ENCODE measurements at places on chromosomes 2 and 18.
A peak's percentile ranks its signal among the peaks of the same experiment; 100 is the strongest.

DNA sequence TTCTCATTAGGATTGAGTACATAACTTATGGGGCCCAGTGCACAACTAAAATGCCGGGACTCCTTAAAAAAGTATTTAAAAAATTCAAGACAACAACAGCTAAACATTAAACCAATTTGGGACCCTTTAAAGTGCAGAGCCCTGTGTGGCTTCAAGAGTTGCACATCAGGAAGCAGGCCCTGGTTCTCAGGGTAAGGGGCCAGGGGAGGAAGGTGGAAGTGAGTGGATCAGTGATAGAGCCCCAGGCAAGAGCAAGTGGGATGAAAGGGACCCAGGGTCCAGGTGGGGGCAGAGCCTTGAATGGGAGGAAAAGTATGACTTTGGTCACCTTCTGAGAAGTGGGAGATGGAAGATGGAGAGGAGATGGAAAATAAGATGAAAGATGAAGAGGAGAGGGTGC is 2.3 kb upstream of the FHOD3 start:
- DNase-seq, result no peak

DNA sequence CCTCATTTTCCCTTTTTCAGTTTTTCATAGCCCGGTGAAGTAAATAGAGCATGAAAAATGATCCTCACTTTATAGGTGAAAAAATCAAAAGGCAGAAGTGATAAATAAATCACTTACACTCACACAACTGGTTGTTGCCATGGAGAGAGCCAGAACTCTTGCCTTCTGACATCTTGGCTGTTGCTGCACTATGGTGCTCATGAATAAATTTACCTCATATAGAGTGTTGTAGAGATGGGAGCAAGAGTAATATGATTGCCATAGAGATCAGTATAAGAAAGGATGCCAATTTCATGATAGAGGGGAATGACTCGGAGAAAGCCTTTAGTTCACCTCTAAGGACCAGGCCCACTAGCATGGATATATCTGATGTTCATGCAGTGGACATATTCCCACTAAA is 82.5 kb upstream of the TMEM178A start:
- no peak for DNase-seq

DNA sequence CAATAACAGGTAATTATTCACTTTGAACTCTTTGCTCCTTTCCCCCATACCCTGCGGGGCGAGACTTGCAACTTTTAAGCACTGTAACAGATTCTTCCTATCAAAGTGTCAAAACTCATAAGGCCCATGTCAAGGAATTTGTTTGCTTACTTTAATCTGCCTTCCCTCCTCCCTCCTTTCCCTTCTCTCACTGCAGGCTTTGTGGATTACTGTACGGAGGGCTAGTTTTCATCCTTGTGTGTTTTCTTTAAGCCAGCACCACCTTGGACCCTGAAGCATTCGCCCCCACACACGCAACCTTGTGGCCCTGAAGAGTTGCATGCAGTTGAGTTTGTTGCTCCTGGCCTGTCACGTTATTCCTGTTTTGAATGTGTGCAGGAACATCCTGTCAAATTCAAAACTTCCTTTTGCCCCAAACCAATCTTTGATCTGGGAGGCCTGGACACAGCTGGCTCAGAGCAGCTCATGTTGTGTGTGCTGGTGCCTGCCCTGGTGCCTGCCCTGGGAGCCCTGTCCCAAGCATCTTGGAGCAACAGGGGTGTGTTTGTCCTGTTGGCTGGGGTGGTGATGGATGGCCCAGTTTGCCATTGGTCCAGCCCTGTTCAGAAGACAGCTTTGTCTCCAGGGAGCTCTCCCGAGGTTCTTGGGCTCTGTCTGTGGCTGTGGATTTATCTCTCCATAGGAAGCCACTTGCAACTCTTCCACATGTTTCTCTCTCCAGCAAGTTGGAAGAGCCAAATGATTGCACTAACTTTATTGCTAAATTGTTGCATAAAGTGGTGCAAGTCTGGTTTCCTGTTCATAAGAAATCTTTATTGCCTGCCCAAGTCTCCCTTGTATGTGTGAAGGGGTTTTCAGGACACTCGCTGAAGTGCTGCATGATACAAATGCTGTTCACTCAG is 199.6 kb downstream of the VAPA start:
- DNase-seq, result peak; percentile 75

GRCh38 chr2:138514173-138514572 is 12.6 kb downstream of the SPOPL start:
- DNase-seq, result no peak

DNA sequence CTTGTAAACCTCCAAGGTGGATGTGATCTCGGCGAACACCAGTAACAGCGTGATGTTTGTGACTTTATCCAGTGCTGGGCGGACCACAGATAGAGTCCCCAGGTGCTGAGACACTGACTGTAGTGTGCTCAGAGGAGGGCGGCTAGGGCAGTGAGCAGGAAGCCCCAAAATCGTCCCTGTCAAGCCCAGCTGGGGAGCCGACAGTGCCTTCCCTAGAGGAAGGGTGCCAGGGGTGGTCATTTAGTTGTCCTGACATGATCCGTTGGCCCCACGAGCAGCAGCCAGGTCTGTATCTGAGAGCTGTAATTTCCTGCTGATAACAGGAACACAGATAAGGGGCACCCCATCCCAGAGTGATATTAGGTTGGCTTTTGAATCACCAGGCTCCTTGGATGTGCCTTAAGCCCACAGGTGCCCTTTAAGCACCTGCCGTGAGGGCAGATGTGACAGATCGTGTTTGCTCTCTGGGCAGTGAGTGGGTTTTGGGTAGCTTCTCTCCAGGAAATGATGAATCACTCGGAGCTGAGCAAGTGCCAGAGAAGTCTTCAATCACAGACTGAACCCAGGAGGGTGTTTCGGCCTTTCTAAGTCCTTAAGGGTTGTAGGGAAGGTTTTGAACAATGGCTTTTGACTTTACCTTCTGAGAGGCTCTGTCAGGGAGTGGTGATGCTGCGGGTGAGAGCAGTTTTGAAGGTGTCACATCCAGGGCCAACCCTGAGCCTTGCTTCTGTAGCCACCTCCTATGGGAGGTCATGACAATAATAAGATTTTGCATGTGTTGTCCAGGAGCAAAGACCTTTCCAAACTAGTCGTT is 7.7 kb downstream of the LPIN1 start:
- peak; percentile 44 for DNase-seq

DNA sequence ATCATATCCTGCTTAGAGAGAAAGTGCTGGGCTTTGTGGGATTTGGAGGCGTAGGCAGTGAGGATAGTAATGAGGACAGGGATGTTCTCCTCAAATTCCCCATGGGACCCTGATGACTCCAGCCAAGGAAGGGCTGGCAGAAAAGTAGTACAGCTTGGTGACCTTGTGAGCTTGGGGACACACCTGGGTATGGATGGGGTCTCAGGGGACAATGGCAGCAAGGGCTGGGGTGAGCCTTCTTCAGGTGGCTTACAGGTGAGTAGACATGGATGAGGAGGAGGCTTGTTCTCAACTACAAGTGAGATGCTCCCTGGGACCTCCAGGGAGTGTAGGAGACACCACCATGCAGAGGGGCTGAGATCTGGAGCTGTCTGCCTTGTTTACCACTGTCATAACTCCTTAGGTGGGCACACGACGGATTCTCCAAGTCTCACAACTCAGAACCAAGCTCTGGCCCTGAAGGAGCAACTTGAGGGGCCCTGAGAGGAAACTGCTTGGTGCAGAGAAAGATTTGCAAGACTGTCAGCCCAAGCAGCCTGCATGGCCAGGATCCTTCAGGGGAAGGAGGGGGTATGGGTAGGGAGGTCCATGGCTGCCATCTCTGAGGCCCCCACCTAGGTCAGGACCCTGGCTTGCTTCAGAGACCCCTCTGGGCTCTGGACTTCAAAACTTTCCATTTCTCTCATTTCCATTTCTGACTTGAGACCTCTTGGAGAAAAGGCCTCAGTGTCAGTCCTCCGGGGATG is 262.8 kb downstream of the DYSF start:
- DNase-seq, result no peak

DNA sequence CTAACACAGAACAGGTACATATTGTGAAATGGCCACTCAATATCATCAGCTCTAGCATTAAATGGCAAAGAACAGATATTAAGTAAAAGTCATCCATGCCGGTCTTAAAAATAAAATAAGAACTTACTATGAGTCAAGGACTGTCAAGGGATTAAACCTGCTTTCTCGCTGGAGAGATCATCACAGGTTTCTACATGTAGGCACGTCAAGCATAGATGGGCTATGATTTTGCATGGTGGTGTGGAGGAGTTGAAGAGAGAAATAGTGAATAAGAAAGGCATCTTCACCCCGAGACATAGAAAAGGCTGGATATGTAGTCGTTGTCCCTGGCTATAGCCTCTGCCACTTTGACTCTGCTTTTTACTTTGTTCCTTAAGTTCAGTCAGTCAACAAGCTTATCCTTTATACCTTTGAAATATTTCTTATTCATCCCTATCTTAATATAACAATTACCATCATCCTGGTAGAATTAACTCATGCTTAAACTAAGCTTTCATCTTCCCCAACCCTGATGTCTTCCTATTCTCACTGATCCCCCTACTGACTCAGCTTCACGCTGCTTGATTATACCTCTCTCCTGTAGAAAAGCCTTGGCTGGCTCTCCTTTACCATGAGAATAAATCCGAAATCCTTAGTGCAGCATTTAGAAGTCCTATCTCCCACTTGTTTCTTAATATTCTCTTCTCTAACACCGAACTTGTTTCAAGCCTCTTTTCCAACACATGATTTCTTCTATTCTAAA is 42.5 kb downstream of the DSC3 start:
- DNase-seq, result no peak

DNA sequence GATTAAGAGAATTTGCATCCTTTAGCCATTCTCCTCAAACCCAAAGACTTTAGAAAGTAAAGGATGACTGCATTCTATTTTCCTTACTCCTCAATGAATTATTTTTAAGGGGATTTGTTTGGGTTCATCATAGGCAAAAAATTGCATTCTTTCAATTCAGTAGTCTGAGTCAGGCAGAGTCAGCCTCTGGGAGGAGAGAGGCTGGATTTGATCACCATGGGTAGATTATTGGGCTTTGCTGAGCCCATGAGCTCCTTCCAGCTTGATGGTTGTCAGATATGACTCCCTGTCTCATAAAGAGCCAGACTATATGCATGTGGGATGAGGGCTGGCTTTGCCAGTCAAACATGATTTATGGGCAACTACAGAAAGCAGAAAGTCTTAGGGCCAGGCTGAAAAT is 101.2 kb downstream of the KCNS3 start:
- no peak for DNase-seq

DNA sequence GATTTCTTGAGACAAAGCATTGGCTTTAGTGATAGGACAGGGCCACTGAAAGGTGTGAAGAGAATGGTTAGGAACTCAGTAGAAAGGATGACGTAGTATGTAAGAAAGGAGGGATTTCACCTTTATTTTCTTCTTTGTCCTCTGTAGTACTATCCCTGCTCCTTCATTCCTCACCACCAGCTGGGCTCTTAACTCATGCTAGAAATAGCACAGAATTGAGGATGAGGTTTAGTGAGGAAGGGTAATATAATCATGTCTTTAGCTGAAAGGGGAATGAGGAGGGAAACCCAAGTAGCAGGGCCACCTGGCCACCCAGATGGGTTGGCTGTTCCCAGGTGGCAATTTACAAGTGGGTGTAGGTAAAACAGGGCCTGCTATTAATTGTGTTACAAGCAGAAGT is 15.2 kb downstream of the ACVR2A start:
- DNase-seq, result no peak

DNA sequence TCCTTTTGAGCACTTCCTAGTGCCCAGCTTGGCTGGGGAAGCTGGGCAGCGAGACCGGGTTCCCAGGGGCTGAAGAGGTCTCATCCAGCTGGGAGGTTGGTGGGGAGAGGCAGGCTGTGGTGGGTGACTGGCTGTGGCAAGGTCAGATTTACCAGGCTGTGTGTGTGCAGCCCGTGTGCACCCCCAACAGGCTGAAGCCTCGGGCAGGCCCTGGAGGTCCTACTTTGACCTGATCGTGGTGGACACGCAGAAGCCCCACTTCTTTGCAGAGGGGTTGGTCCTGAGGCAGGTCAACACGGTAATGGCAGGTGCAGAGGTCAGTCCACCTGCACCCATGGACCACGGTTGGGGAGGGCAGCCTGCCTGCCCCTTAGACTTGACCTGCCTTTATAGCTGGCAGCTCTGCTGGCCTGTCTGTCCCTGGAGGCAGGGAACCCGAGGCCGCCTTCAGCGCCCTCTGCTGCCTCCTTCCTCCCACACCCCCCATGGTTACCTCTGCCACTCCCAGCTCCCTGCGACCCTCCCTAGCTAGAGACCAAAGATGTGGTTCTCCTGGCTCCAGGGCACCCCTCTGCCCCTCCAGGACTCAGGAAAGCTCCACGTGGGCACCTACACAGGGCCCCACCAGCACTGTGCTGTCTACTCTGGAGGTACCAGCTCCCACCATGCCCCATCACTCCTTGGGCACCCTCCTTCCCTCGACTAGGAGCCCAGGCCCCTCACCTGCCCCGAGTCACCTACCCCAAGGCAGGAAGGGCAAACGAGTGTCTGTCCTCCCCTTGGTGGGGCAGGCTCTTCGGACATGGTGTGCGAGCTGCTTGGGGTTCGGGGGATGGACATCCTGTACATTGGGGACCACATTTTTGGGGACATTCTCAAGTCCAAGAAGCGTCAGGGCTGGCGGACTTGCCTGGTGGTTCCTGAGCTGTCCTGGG is 4.0 kb downstream of the NT5DC4 start:
- DNase-seq, result no peak

- DNase-seq, result peak; percentile 90
These were observed 2.3 kb upstream of the PLEKHH2 start for GRCh38 chr2:43634604-43635306.

GRCh38 chr2:219679571-219679970 is 52.1 kb downstream of the SLC4A3 start:
- DNase-seq, result no peak

DNA sequence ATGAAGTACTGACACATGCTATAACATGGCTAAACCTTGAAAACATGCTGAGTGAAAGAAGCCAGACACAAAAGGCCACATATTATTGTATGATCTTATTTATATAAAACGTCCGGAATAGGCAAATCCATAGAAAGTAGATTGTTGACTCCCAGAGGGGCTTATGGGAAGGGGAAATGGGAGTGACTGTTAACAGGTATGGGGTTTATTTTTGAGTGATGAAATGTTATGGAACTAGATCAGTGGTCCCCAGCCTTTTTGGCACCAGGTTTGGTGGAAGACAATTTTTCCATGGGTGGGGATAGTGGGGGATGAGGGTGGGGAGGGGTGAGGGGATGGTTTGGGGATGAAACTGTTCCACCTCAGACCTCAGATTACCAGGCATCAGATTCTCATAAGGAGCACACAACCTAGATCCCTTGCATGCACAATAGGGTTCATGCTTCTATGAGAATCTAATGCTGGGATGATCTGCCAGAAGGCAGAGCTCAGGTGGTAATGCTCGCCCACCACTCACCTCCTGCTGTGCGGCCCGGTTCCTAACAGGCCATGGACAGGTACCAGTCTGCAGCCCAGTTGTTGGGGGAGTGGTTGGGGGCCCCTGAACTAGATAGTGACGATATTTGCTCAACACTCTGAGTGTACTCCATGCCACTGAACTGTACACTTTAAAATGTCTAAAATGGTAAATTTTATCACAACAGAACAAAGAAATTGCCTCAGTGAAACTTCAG is 59.1 kb downstream of the EFEMP1 start:
- DNase-seq, result no peak

DNA sequence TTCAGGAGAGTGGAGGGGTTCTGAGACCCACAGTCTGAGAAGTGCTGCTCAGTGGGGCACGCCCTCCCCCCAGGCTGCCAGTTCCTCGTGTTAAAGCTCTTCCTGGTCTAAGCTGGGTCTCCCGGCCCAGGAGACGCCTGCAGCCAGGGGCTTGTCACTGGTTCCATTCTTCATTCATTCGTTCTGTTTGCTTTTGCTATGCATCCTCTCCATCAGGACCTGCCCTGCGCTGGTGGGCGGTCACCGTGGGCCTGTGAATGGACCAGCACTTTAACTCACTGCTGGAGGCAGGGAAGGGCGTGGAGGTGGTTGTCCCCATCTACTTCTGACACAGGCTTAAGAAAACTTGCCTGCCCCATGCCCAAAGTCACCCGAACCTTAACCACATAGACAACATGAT is 272.8 kb upstream of the HDAC4 start:
- DNase-seq, result no peak

All from fibroblast of gingiva (primary cell).